ENCODE measurements at places on chromosomes 12 and 14.

GRCh38 chr14:32397861-32398640 is 69.0 kb downstream of the AKAP6 start:
- DNase-seq = peak; percentile 37

GRCh38 chr14:83559721-83560120 is 1970.2 kb upstream of the FLRT2 start:
- no peak for DNase-seq

DNA sequence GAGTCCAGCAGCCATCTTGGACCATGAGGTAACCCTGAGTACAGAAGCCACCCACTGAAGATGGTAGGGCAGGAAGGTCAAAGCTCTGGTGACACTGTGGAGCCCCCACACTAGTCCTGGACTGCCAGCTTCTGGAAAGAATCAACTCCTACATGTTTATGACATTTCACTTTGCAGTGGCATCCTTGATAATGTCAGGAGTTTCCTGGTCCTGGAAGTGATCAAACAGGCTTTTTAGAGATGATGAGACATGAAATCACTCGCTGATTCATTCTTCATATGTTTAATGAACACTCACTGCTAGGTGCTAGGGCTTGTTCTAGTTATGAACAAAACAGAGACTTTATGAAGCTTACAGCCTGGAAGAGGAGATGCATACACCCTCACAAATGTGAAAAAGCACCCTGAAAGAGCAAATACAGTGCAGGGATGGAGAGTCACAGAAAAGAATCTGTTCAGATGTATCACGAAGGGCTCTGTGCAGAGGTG is 15.8 kb upstream of the HNF1A start:
- no peak for DNase-seq

DNA sequence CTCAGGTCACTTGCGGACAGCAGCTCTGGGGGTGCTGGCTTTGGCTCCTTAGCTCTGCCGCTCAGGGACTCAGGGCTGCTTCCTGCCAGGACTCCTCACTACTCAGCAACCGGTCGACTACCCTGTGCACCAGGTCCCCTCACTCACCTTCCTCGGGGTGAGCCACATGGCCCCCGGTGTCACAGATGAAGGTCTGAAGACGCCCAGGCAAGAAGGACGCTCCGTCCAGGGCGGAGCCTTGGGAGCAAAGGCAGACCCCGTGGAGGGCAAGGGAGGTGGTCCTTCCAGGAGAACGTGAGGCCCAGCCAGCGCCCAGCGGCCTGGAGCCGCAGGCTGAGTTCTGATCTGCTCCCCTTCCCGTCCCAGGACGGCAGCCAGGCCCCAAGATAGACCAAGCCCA is 32.0 kb downstream of the SLC6A12 start:
- no peak for DNase-seq

Data from LoVo (cell line).